Hematopoietic multipotent progenitor cell treated with erythropoietin and hydrocortisone succinate and interleukin-3 and kit ligand, for 6 days (in vitro differentiated cells): ENCODE measurements at places on chromosomes 6 and 20.
A peak's percentile ranks its signal among the peaks of the same experiment; 100 is the strongest.

DNA sequence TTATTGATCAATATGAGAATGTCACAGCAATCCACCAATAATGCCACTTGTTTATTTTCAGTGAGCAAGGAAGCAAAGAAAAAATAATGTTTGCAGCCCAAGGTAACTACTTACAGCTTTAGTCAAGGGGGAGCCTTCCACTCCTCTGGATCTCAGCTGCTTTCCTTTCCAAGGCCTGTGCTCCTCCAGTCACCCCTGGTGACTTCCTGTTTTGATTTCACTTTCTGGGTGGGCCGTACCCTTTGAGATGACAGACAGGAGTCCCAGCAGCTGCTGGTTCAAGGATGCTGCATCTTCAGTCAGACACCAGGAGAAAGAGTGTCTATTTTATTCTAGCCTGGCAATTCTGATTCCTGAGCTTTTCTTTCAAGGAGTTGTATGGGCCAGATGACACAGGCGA, 5.6 kb upstream of the VNN2 start:
- DNase-seq = peak; percentile 53

- DNase-seq = no peak
Observed at GRCh38 chr6:43005844-43006243, 7.9 kb downstream of the MEA1 start.

DNA sequence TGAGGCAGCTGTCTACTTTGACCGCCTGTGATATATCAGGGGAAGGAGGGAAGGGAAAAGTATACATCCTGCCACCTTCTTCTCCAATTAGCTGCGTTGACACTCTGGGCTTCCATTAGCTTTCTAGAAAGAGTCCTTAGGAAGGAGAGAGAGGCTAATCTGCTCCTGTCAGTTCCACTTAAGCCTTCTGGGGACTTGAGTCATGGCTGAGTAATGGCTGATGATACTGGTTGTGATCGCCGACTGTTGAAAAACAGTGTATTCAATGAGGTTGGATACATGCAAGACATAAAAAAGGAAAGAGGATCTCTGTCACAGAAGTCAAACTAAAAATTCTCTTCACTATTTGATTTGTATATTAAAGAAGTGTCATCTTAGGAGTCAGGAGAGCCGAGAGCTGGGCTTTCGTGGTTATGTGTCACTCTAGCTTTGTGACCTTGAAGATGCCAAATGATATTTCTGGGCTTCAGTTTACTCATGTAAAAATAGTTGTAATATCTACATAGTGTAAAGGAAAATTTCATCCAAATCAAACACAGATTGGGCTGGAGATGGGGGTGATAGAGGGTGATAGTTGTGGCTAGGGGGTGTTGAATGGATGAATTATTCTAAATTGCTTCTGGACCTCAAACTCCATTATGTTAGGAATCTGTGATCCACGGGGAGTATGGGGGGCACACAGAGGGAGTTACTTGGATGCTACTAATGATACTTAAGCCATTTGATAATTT, 189.0 kb downstream of the UST start:
- DNase-seq = no peak

GRCh38 chr20:62832212-62832922, 15.5 kb downstream of the COL9A3 start:
- peak; percentile 95 for DNase-seq

DNA sequence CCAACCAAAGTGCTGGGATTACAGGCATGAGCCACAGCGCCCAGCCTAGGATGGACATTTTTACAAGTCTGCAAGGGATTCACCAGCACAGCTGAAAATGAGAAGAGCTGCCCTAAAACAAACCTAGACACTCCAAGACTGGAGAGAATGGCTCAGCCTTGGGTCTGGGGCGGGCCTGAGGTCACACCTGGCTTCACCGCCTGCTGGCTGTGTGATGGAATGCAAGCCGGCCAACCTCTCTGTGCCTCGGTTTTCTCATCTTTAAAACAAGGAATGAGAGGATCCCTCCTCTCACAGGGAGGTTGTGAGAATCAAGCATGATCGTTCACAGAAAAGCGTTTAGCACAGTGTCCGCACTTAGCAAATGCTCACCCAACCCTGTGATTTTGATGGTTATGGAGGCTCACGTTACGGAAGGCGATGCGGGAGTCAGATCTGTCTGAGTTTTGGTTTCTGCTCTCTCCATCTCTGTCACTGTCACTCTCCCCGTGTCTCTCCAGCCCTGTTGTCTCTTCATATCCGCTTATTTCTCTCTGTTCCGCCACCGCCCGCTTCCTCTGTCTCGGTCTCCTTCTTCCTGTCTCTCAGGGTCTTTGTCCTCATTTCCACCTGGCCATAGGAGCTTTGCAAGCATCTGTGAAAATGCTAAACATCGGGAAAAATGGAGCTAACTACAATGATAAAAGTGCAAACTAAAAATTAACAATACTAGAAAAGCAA, 47.6 kb downstream of the CEBPB start:
- DNase-seq = no peak

DNA sequence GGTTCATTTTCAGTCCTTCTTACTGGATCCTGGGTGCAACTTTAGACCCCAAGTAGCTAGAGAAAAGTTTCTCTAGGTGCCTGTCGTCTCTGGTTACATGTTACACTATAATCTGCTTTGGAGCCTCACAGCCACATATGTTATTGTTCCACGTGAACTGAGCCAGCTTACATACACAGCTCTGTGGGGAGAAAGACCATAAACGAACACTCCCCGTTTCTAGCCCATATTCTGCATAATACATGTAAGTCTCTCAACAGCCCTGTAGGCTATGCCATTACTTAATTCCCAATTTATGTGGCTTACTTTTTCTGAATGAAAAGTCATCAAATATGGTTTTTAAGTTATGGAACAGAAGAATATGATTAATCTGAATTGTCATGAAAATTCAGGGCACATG, 233.8 kb downstream of the BCKDHB start:
- DNase-seq = no peak

DNA sequence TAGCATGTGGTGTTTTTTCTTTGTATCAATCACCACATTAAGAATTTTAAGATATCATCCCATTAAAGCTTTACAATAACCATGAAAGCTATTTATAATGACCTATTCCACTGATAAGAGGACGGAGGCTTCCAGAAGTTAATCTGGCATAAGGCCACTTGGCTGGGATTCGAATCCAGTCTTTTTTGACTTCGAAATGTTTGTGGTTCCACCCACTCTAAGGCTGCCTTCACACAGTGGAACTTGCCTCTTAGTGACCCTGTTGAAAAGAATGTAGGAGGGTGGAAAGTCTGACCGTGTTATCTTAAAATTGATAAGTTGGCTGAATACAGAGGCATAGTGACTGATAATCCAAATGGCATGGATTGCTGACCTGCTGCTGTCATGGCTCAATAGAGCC, 959.7 kb downstream of the KIF16B start:
- DNase-seq = no peak

DNA sequence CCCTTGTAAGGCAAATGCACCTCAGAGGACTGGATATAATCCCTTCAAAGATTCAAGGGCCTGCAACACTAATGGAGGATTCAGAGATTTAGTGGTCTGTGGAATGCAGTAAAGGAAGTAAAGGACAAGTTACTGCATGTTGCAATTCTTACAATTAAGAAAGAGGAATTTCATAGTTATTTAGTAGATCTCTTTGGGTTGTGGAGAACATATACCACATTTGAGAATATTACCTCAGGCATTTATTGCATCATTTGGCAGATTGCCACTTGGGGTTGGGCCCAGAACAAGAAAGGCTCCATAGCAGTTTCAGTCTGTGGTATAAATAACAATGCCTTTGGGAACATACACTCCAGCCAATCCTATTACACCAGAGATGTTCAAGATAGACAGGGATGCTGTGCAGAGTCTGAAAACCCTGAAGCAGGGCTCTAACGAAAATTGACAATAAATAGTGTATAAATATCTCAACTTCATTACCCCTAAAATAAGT, 20.9 kb upstream of the EPM2A start:
- peak; percentile 62 for DNase-seq

DNA sequence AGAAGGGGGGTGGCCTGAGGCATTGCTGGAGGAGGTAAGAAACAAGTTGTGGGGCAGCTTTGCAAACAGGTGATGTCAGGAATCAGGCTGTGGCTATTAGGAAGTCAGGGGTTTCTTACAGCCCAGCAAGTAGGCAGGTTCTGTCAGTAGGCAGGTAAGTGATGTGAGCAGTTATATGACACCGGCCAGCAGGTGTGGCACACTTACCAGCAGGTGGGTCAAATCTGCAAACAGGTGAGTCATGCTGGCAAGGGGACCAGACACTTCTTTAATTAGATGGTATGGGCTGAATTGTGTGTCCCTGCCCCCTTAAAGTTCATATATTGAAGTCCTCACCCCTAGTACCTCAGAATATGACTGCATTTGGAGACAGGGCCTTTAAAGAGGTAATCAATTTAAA, 16.4 kb upstream of the ENPP4 start:
- DNase-seq = no peak

DNA sequence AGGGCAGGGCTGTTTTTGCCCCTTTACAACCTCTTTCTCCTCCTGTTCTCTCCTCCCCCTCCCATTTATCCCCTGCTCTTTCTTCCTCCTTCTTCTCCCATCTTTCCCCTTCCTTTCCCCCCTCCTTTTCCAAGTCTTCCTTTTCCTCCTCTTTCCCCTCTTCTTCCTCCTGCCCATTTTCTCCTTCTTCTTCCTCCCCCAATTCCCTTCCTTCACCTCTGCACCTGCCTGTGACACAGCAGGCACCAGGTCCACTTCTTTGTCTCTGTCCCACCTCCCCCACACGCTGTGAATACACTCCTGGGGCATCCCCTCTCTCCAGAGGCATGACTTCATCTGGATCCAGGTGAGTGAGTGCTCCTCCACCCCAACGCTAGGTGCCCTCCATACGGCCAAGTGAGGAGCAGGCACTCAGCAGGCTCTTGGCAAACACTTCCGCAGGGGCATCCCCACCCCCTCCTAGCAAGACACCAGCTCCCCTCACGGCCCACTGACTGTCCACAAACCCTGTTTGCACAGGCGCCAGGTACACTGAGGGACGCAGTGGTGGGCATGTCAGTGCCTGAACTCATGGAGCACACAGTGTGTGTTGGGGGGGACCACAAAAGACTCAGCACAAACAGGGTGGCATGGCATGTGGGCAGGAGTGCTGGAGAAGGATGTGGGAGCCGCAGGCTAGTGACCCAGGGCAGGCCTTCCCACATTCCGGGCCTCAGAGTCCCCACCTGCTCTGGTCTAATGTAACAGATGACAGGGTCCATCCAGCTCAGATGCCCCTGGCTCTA, 10.7 kb upstream of the TLDC2 start:
- DNase-seq = no peak

DNA sequence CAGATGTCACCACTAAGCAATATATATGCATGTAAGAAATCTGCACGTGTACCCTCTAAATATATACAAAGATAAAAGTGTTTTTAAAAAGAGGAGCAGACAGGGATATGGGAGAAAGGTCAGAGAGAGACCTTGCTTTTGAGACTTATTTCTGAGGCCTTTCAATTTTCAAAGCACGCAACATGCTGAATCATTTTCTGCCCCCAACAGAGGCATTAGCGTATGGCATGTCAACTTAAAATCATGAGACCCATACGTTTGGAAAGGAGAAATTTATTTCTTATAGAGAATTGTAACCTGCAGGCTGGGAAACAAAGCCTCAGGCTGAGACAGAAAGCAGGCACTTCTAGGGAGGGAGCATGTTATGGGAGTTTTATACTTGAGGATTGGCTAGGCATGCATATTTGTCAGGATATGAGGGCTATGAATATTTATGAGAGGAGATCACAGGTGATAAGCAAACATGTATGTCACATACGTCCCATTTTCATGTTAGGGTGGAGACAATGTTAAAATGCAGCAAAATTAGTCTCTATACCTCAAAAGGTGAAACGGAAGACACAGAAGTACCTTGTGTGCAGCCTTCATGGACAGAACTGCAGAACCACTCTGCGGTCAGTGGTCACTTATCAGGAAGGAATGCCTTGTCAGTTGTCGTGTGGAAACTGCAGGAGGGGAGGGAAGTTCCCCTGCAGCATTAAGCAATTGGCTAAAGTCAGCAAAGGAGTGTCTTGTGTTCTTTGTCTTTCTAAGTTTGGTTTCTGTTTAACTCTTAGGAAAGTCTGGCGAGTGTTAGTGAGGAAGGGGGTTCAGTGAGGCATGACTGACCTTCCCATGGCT, 6.3 kb upstream of the GABRR2 start:
- peak; percentile 78 for DNase-seq

- DNase-seq = no peak
Observed at GRCh38 chr6:75044846-75045245, 161.0 kb downstream of the COL12A1 start.

- no peak for DNase-seq
Observed at GRCh38 chr6:7138921-7139358, 31.2 kb downstream of the RREB1 start.

- DNase-seq = no peak
Observed at GRCh38 chr6:138218449-138218848, at the start of gene PBOV1. TSS of gene PBOV1 (minus strand) at chr6:138218491. CDS start at chr6:138218395, 96 bp downstream.

GRCh38 chr20:43171930-43172329, 17.8 kb downstream of the PTPRT start:
- no peak for DNase-seq
